ENCODE measurements at places on chromosomes 3 and 15. TPM values are rescaled to one million over a fixed set of nuclear protein-coding genes. Genes with fewer than 3 reads are reported as not detected.
A peak's percentile ranks its signal among the peaks of the same experiment; 100 is the strongest.

DNAJA4 gene
- total RNA-seq, result 32.6 TPM

WDR5B gene
- total RNA-seq, result 4.8 TPM

SLC28A1 gene
- total RNA-seq, result not detected

TRNT1 gene
- total RNA-seq, result 58.9 TPM

PAQR5 gene
- not detected for total RNA-seq

IFRD2 gene
- total RNA-seq, result 192 TPM

- H3K4me1 ChIP-seq, result no peaks in the 10 kb centered on the region
- H3K4me3 ChIP-seq, result no peak overlapping the region
- DNase-seq, result no peak
- no peak overlapping the region for H3K27ac ChIP-seq
- H3K27me3 ChIP-seq, result no peaks in the 10 kb centered on the region
Measured at GRCh38 chr15:76565366-76565765, 228.8 kb downstream of the ISL2 start.

GRCh38 chr3:129360171-129360611, 68.2 kb downstream of the EFCAB12 start:
- no peaks in the 10 kb centered on the region for H3K27me3 ChIP-seq
- no peak for DNase-seq
- H3K4me3 ChIP-seq, result no peak overlapping the region
- no peak overlapping the region for H3K27ac ChIP-seq

DNA sequence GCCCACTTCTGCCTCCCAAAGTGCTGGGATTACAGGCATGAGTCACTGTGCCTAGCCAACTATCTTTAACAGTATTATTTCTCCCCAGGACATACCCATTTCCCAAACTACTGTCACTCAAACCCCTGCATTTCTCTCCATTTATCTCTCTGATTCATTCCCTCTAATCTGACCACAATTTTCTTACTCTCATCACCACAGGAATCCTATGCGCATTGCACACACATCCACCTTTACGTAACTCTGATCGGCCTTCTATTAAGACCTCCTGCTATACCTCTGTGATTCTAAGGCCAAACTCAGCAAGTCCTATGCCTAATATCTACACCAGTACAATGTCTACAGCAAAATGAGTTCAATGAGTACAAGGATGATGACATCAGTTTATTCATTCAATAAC, 235.0 kb downstream of the ULK4 start:
- H3K4me1 ChIP-seq, result no peaks in the 10 kb centered on the region
- H3K36me3 ChIP-seq, result no peaks in the 10 kb centered on the region
- no peaks in the 10 kb centered on the region for H3K27me3 ChIP-seq
- H3K27ac ChIP-seq, result no peak overlapping the region
- DNase-seq, result no peak

- no peak overlapping the region for H3K4me3 ChIP-seq
- DNase-seq, result no peak
- H3K36me3 ChIP-seq, result no peaks in the 10 kb centered on the region
- H3K27me3 ChIP-seq, result no peaks in the 10 kb centered on the region
- no peak overlapping the region for H3K27ac ChIP-seq
Measured at GRCh38 chr3:183817639-183818038, 7.7 kb downstream of the MAP6D1 start.

DNA sequence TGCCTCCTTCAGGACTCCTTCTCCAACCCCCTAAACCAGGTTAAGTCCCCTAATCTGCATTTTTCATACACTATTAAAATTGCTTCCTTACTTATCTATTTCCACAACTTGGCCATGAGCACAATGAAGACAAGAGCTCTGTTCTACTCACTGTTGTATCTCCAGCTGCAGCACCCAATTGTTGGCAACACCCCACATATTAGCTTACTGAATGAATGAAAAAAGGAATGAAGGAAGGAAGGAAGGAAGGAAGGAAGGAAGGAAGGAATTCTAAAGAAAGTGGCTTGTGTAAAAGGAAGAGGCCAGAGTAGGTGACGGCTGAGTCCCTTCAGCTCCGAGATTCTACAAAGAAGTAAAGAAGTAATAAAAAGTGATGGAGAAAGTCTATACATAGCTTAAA, 444.7 kb downstream of the ERC2 start:
- H3K36me3 ChIP-seq, result no peaks in the 10 kb centered on the region
- no peaks in the 10 kb centered on the region for H3K4me1 ChIP-seq
- no peak overlapping the region for H3K4me3 ChIP-seq
- no peak for DNase-seq

DNA sequence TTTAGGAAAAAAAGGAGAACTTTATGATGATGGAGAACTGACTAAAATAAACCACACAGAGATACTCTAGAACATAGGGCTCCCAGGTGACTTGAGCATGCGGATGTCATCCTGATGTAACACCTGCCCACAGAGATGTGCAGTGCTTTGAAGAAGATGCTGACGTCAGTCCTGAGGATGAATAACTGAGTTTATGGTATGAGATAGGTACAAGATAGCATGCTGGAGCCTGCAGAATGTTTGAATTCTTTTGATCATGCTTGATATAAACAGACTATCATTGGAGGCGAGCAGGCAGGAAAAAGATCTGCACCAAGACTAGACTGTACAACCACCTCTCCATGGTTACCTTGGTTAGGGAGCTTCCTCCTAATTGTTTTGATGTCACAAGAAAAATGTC, 12.4 kb downstream of the CCR4 start:
- no peaks in the 10 kb centered on the region for H3K27me3 ChIP-seq
- peaks cover 15% of the 10 kb centered on the region for H3K4me1 ChIP-seq
- DNase-seq, result peak; percentile 22
- no peaks in the 10 kb centered on the region for H3K36me3 ChIP-seq
- no peak overlapping the region for H3K4me3 ChIP-seq

DNA sequence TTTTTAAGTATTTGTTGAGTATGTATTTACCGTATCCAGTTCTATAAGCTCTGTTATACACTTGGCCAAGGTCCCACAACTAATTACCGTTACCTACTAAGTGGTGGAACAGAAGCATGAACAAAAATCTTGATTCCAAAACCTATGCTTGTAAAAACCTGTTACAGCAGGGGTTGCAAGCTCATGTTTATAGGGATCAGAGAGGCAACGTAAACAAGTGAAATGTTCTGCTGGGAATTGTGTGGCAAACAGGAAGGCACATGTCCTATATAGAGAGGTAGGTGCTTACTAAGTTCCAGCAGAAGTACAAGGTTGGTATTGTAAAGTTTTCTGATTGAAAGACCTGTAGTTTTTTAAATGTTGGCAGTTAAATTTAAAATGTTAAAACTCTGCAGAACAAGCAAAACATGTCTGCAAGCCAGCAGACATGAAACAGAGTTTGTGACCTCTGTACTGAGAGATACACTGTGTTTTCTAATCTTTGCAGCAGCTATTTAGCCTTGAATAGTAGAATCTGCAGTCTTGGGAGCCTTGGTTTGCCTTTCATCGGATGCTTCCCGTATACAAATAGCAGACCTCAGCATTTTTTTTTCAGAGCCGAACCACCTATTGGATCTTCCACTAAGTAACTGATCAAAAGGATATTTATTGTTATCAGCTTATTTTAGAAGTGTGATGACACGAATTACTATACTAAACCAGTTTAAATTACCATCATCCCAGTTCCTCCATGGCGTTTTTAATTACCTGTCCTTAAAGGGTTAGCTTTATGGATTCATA, 11.4 kb downstream of the IREB2 start:
- H3K27ac ChIP-seq, result no peak overlapping the region
- H3K4me1 ChIP-seq, result peaks cover 24% of the 10 kb centered on the region
- no peak overlapping the region for H3K4me3 ChIP-seq
- peaks cover 17% of the 10 kb centered on the region for H3K36me3 ChIP-seq
- H3K27me3 ChIP-seq, result no peaks in the 10 kb centered on the region
- no peak for DNase-seq

- H3K4me3 ChIP-seq, result no peak overlapping the region
- no peak overlapping the region for H3K27ac ChIP-seq
- H3K36me3 ChIP-seq, result no peaks in the 10 kb centered on the region
- no peaks in the 10 kb centered on the region for H3K4me1 ChIP-seq
- no peak for DNase-seq
Measured at GRCh38 chr3:17330660-17331059, 411.8 kb downstream of the TBC1D5 start.

DNA sequence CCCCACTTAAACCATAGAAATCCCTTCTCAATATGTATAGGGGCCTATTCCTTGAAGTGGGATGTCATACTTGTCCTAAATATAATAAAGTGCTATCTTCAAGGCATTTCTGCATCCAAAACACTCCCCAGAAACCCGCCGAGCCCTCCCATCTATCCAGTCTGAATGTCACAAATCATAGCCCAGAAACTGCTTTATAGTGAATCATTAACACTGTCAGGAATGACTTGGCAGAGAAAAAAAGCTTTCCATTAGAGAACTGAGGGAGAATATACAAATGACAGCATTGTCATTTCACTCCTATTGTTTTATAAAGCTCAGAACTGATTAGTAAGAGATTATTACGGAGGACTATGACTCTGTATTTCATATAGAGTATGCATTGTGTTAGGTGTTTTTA, 48.4 kb upstream of the MEIS2 start:
- DNase-seq, result no peak
- no peaks in the 10 kb centered on the region for H3K4me1 ChIP-seq
- H3K27ac ChIP-seq, result no peak overlapping the region
- H3K36me3 ChIP-seq, result no peaks in the 10 kb centered on the region

DNA sequence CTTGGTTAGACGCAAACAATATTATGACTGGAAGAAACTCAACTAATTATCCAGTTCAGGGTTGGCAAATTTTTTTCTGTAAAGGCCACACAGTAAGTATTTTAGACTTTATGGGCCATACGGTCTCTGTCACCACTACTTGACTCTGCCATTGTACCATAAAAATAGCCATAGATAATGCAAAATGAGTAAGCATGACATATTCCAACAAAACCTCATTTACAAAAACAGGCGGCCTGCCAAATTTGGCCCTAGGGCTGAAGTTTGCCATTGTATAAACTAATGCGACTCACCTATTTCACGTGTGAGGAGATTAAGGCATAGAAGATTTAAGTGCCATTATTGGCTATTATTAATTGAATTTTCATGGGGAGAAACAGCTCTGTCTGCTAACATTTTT, 116.8 kb upstream of the CNTN6 start:
- no peaks in the 10 kb centered on the region for H3K27me3 ChIP-seq
- H3K27ac ChIP-seq, result no peak overlapping the region
- no peak for DNase-seq
- H3K4me3 ChIP-seq, result no peak overlapping the region

- no peak overlapping the region for H3K27ac ChIP-seq
- H3K27me3 ChIP-seq, result no peaks in the 10 kb centered on the region
- H3K36me3 ChIP-seq, result no peaks in the 10 kb centered on the region
- no peak for DNase-seq
- H3K4me1 ChIP-seq, result no peaks in the 10 kb centered on the region
Measured at GRCh38 chr15:71920573-71920972, 110.2 kb downstream of the NR2E3 start.

All from CD8-positive, alpha-beta memory T cell (primary cell).